ENCODE measurements at places on chromosomes 1 and 21.

- no peak for DNase-seq
Measured at GRCh38 chr21:23780326-23780725, 1827.0 kb downstream of the MRPL39 start.

- DNase-seq, result no peak
Measured at GRCh38 chr1:63674865-63675419, 81.7 kb downstream of the PGM1 start.

DNA sequence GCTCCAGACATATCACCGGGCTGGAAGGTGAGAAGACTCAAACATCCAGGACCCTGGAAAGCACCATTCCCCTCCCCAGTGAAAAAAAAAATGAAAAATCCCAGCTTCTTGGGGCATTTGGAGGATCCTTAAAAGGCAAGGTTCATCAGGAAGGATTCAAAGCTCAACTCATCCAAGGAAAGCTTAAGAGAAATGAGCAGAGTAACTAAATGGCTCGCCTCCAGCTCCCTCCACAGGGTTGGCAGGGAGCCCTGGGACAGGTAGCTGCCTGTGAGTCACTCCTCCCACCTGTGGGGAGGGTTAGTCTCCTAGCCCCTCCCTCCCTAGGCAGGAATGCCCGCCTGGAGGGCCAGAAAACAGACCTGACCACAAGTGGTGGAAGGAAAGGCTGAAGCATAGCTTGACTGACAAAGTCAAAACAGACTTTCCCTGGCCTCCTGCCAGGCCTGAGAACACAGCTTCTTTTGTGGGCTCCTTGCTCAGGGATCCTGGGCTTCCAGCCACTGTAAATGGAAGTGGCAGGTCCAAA, 712 bp upstream of the LAMB3 start:
- peak; percentile 81 for DNase-seq

GRCh38 chr1:94591823-94592570, 50.4 kb upstream of the F3 start:
- peak; percentile 16 for DNase-seq

DNA sequence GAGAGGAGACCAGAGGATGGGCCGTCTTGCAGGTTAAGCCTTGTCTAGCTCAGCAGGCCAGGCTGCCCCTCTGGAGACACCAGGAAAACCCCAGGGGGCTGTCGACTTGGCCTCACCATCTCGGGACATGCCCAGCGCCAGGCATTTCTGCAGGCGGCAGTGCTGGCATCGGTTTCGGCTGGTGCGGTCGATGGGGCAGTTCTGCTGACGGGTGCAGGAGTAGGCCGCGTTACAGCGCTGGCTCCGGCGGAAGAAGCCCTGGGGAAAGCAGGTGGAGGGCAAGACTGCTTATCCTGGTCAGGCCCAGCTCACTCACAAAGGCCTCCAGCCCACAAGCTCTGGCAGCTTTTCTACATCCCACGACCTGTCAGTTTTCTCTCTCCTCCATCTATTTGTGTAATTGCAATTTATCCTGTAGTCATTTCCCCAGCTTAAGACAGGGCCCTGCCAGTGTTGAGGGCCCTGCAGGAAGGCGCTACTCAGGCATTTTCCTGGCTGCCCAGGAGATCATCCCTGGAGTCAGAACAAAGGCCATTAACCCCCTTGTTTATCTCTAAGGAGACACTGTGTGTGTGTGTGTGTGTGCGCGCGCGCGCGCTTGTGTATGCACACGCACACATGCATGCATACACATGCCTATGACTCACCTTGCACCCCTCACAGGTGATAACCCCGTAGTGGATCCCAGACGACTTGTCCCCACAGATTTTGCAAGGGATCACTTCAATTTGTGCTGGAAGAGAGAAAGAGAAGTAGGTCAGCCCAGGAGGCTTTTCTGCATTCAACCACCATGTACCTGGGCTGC, 11.5 kb upstream of the LINGO4 start:
- DNase-seq, result no peak

DNA sequence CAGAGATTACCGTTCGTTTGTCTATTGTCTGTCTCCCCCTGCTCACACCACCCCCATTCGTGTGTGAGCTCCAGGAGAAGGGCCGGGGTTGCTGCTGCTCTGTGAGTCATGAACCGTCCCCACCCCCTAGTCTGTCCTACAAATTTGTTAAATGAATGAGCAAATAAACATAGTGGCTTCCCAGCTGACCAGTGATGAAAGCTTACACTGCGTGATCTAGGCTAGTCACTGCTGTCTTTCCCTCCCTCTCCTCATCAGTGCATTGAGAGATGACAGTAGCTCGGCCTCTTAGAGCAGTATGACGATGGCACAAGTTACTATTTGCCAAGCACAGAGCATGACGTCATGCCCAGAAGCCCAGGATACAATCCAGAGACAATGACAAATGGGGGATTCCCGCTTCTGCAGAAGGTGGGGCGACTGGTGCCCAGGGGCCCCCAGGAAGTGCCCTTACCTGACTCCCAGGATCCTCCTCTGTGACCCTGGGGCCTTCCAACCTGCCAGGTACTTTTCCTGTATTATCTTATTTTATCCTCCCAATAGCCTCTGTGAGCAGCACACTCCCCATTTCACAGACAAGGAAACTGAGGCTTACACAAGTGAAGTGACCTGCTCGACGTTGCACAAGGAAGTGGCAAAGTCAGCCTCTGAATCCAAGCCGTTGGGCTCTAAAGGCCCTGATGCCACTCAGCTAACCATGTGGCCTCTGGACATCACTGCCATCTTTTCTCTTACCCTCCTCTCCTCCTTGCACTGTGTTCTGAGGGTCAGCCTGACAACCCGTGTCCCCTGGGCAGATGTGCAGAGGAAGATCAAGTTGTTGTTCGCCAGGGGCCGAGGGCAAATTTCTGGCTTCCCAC, 8.6 kb upstream of the EPHA2 start:
- DNase-seq, result no peak

- no peak for DNase-seq
Measured at GRCh38 chr1:84621553-84621952, 47.3 kb upstream of the CTBS start.

DNA sequence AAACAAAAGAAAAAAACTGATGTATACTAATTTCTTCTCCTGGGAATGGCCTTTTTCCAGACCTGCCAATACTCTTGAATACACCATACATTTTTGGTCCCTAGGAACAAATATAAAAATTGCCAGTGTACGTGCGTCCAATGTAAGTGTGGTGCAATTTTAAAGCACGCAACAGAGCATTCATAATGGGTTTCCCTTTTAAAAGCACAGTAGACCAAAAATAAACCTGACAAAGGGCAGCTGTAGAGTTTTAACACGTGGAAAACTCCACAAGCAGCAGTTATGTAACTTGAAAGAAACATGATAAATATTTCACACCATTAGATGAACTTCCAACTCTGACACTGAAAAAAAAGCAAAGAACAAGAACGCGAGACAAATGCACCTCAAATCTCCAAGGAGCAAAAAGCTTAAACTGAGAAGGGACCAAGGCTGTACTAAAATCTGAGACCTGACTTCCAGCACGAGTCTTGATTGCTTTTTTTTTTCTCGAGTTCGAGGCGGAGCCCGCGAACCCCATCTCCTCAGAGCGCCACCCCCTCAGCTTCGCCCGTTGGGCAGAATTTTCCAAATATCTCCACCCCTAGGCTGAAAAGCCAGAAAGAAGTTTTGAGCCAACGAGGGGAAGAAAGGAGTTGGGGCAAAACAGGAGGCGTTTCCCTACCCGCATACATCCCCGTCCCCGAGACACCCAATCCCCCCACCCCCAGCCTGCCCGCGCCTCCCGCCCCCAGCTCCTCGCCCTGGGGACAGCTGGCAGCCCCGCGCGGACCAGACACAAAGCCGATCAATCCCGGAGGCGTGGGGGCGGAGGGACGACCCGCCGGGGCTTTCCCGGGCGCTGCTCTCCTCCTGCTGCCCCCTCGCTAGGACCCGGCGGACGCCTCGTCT, at the start of gene JAM2:
Gene JAM2 (plus strand): TSS at position 599 of the 891 bp plus-strand sequence. CDS start 564 bp downstream, outside the sequence.
- no peak for DNase-seq

- DNase-seq, result no peak
Measured at GRCh38 chr1:211331011-211331709, 4.5 kb downstream of the TRAF5 start.

All from anterior cingulate cortex (tissue), 58 donors.